Progenitor cell of endocrine pancreas (in vitro differentiated cells): ENCODE measurements at places on chromosomes 5 and 9.

- DNase-seq = peak; percentile 69
Observed at GRCh38 chr9:130692321-130692720, 1.3 kb upstream of the EXOSC2 start.

DNA sequence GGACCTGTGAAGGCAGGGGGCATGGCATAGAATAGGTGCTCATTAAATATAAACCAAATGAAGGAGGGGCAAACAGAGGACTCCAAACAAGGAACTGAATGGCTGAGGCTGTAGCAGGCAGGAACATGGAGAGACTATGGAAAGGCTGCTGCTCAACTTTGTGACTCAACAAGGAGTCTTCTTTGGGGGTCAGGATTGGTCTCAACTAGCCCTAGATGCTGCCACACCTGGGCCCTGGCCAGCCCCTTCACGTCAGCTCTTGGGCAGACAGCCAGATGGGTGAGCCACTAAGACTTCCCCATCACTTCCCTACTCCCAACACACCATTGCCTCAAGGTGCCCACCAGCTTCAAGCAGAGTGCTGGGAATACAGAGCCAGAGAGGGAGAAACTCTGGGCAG, 11.0 kb downstream of the RPP25L start:
- DNase-seq = no peak

DNA sequence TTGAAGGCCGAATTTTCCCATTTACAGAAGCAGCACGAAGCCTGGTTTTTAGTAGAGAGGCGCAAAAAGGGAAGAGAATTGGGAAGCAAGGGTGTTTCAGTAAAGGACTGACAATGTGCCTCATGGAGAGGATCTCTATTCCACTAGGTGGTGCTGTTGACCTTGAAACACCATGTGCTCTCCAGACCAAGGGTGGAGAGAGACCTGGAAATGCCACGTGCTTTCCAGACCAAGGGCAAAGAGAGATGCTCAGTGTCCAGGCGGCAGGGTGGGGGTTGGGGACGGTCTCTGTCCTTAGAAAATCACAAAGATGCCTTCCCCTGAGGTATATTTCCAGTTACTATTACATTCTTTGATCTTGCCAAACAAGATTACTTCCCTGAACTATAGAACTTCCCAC, 425.3 kb downstream of the CSNK1G3 start:
- no peak for DNase-seq

DNA sequence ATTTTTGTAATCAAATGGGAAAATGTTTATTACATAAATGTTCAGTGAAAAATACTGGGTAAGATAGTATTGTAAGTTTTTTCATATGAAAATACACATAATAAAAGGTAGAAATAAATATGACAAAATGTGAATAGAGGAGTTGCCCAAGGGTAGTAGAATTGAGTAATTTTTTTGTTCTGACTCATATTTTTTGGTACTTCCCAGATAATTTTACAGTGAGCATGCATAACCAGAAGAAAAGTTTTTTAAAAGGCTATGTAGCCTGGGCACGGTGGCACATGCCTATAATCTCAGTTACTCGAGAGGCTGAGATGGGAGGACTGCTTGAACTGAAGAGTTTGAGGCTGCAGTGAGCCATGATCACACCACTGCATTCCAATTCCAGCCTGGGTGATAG, 116.9 kb downstream of the PIP5K1B start:
- DNase-seq = no peak

DNA sequence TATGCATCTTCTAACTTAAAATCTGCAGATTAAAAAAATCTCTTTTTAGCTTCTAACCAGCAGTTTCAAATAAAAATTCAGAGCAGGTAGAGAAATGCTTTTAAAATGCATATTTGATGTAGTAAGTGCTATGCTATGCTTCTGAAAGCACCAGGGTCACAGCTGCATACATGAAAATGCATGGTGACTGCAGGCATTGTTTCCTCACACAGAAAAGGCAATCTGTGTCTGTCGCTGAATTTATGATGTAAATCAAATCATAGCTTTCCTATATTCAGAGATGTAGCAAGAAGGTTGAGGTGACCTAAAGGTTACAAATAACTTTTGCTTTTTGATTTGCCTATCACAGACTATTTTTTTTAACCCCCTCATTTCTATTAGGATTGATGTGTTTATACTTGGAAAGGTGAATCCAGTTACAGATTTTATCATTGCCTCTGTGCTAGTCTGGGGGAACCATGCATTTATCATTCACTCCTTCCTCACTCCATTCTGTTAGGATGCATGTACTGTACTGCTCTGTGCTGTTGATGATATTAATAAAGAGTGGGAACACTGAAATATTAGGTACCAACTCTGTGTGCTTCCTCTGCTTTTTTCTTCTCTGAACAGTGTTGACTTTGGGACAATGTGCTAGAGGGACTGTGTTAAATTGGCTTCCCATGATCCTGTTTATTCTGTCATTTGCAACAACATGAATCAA, 65.6 kb downstream of the FOCAD start:
- no peak for DNase-seq

DNA sequence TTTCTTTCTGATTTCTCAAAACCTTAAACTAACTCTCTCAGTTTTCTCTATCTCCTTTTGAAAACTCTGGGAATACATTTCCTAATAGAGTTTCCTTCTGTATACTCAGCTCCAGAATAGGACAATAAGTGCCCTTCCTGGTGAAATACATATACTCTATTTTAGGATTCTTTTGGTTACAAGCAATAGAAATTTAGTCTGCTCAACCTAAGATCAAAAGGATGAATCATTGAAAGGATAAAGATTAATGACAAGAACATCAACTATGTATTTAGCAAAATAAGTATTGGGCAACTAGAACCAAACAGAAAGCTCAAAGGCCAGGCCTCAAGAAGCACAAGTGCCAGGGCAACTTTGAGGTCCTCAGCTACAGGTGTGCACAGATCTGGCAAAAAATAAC, 127.1 kb downstream of the ADAMTSL1 start:
- no peak for DNase-seq

GRCh38 chr9:87324613-87325194, 173.0 kb upstream of the DAPK1 start:
- no peak for DNase-seq
